ENCODE measurements at places on chromosomes 7 and 10.

- no peak for DNase-seq
Observed at GRCh38 chr10:31103112-31103511, 71.4 kb upstream of the ZNF438 start.

- no peak for DNase-seq
Observed at GRCh38 chr10:96125142-96125515, 5.0 kb upstream of the ZNF518A start.

GRCh38 chr7:130345136-130345535, 520 bp downstream of the CPA5 start:
- no peak for DNase-seq

DNA sequence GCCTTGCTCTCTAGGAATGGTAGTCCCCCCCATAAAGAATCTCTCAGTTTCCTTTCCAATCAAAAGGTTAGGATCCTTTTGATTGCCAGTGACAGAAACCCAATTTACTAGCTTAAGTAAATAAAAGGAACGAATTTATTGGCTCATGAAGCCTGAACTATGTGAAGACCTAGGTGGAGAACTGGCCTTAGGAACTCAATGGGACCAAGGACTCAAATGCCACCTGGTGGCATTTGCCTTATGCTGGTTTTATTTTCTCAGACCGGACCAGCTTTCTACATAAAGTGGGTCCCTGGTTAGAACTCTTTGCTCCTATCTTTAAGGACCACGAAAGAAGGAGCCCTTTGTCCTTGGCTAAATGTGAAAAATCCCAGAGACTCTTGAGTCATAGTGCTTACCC, 25.4 kb downstream of the CFTR start:
- DNase-seq: no peak

- DNase-seq: no peak
Observed at GRCh38 chr10:125985557-125986240, 89.3 kb downstream of the FANK1 start.
